ENCODE measurements at places on chromosomes 5 and 9. TPM values are rescaled to one million over a fixed set of nuclear protein-coding genes. Genes with fewer than 3 reads are reported as not detected.

Gene THBS4
- 2.9 TPM for total RNA-seq

- H3K36me3 ChIP-seq: no peaks in the 10 kb centered on the region
- H3K4me1 ChIP-seq: no peaks in the 10 kb centered on the region
- no peak overlapping the region for H3K4me3 ChIP-seq
Observed at GRCh38 chr5:172050080-172050479, 43.6 kb upstream of the FBXW11 start.

Gene NUDT12
- total RNA-seq: 6.9 TPM

DNA sequence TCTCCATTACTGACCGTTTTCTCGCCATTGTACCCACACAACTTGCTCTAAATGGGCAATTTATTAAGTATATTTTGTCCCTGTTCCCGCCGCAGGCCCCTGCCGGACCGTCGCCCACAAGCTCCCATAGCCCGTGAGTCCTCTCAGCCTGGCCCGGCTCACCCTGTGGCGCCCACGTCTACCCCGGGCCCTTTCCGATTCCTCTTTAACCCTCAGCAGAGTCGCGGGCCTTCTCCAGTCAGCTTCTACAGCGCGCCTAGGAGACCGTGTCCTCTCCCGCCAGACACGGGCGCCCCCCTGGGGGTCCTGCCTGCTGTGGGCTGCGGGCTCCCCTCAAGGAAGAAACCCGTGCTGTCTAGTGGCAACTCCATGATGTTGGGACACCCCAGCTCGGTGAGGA is 57.8 kb upstream of the SPATA31E1 start:
- H3K4me3 ChIP-seq: no peak overlapping the region
- no peaks in the 10 kb centered on the region for H3K36me3 ChIP-seq
- H3K27me3 ChIP-seq: no peaks in the 10 kb centered on the region
- no peak overlapping the region for H3K27ac ChIP-seq

- H3K4me3 ChIP-seq: no peak overlapping the region
- H3K4me1 ChIP-seq: no peaks in the 10 kb centered on the region
- no peak for DNase-seq
- no peaks in the 10 kb centered on the region for H3K36me3 ChIP-seq
- H3K27ac ChIP-seq: no peak overlapping the region
Observed at GRCh38 chr9:22454016-22454415, 7.4 kb downstream of the DMRTA1 start.

Gene PCDHA9
- total RNA-seq: 0.36 TPM

DNA sequence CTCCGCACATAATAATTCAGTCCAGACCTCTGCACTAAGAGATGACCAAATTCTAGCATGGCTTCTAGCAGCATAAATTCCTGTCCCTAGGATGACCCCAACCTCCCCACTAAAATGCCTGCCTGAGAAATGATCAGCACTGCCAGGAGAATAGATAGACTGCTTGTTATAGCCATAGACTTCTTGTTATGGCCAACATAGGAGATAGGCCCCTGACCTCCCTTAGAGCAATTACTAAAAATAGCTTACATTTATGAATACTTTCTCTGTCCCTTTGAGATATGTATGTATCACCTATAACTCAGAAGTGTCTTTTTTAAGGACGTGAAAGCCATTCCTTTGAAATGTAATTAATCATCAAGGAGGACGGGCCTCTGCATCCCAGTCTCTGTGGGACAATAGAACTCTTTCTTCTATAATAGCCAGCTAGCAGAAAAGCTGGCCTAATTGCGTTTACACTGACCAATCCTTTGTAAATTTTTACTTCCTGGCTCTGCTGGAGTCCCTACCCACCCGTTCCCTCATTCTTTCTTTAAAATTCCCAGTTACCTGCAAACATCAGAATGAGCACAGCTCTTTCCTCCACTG is 1002.7 kb downstream of the CDH18 start:
- H3K27me3 ChIP-seq: no peaks in the 10 kb centered on the region
- no peak for DNase-seq
- H3K27ac ChIP-seq: no peak overlapping the region

Gene F12
- total RNA-seq: 0.33 TPM

Gene BRD8
- 60.6 TPM for total RNA-seq

Gene CTXN3
- total RNA-seq: not detected

- DNase-seq: no peak
- no peaks in the 10 kb centered on the region for H3K27me3 ChIP-seq
- H3K27ac ChIP-seq: no peak overlapping the region
- no peaks in the 10 kb centered on the region for H3K4me1 ChIP-seq
- no peak overlapping the region for H3K4me3 ChIP-seq
- H3K36me3 ChIP-seq: no peaks in the 10 kb centered on the region
Observed at GRCh38 chr5:119743927-119744326, 114.6 kb downstream of the FAM170A start.

Gene TGFBR1
- 101 TPM for total RNA-seq
